Kidney tubule cell (primary cell): ENCODE measurements at places on chromosomes 3 and 15.

- peak; percentile 17 for DNase-seq
These were observed 10.2 kb upstream of the LINGO1 start for GRCh38 chr15:77642793-77643430.

DNA sequence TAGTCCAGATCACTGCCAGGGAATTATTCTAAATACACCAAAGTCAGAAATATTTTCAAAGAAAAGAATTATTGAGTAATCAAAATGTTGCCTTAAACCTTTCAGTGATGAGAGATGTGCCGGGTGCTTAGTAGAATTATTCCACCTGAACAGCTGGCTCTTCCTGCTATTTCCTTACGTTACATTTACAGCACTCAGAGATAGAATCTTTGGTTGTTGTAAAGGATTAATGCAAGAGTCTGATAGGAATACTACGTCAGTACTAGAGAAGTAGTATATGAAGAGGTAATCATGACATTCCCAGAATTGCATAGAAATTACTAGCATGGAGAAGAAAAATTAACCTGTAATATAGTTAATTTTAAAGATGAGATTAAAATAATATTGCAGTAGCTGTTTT, 50.9 kb upstream of the ZDHHC23 start:
- no peak for DNase-seq

DNA sequence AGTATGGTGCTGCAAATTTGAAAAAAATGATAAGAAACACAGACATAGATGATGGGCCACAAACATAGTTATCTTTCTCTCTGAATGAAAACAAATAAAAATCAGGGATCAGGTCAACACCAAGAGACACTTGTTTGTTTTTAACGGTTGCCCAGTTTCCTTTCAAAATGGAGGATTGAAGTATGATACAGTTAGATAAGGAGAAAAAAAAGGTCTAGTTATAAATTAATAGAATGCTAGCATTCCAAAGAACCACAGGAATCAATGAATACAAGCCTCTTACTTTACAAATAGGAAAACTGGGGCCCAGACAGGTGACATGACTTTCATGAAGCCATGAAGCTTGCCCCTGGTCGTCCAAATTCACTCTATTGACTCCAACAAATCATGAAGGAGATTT, 305.1 kb downstream of the ZNF621 start:
- peak; percentile 82 for DNase-seq

DNA sequence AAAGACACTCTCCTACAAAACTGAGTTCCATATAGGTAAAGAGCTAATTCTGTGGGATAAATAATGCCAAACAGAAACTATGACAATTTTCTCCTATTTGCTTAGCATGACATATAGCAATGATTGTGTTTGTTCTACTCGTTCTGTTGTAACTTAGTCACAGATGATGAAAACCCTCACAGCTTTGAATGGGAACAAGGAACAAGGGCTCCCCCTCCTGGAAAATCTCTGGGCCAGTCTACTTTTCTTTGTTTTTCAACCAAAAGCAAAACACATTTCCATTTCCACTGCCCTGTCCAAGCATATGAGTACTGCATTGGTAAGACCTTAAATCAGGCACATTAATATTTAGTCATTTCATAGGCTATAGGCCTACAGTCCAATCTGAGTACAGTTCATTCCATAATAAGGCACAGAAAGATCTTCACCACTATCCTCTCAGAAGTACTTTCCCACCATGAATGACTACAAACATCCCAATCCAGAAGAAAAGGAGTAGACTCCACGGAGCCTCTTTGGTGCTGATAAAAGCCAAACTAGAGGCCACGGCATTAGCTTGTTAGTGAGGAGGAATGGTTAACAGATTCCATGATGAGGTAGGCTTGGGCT, 67.1 kb downstream of the ATP8B4 start:
- DNase-seq: peak; percentile 71

- DNase-seq: peak; percentile 65
These were observed 40.9 kb downstream of the UACA start for GRCh38 chr15:70722266-70723121.

- DNase-seq: no peak
These were observed 15.9 kb downstream of the MEGF11 start for GRCh38 chr15:66237513-66238235.

- no peak for DNase-seq
These were observed 7.9 kb upstream of the CYP1A1 start for GRCh38 chr15:74733269-74733668.

DNA sequence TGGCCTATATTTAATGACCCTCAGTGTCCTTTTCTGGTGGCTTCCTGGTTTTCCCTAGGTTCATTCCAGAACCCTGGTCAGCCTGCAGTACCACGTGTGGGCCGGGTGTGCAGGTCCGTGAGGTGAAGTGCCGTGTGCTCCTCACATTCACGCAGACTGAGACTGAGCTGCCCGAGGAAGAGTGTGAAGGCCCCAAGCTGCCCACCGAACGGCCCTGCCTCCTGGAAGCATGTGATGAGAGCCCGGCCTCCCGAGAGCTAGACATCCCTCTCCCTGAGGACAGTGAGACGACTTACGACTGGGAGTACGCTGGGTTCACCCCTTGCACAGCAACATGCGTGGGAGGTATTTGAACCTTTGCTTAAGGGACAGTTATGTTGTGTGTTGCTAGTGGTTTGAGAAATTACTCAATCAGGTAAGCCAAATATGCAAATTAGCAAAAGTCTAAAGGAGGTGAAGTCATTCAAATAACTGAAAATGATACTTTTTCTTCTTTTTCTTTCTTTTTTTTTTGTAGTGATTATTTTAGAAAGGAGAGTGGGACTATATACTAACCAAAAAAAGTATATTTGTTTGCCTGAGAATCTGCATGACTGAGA, 259.2 kb downstream of the ADAMTSL3 start:
- no peak for DNase-seq

GRCh38 chr3:165753560-165753959, 83.7 kb downstream of the BCHE start:
- DNase-seq: peak; percentile 54

GRCh38 chr3:128413003-128413370, 53.7 kb downstream of the DNAJB8 start:
- DNase-seq: no peak

GRCh38 chr3:36496684-36497633, 116.7 kb downstream of the STAC start:
- DNase-seq: no peak

GRCh38 chr3:62293051-62293780, 80.1 kb downstream of the FEZF2 start:
- no peak for DNase-seq
